ENCODE measurements at places on chromosomes 12 and 14. TPM values are rescaled to one million over a fixed set of nuclear protein-coding genes. Genes with fewer than 3 reads are reported as not detected.

Gene ABHD12B
- 2.1 TPM for total RNA-seq

Gene VPS29
- 105 TPM for total RNA-seq

Gene ARHGAP9
- total RNA-seq = 2.1 TPM

Gene AMHR2
- not detected for total RNA-seq

Gene SPX
- total RNA-seq = 2.3 TPM

Gene TEX52
- total RNA-seq = not detected
